LHCN-M2 (cell line): ENCODE measurements at places on chromosomes 2 and 18.

GRCh38 chr2:127067620-127068350, 39.2 kb downstream of the BIN1 start:
- DNase-seq: peak; percentile 41

GRCh38 chr2:43560231-43560547, 35.6 kb downstream of the THADA start:
- DNase-seq: no peak

GRCh38 chr18:79367989-79368388, 27.7 kb upstream of the NFATC1 start:
- no peak for DNase-seq

DNA sequence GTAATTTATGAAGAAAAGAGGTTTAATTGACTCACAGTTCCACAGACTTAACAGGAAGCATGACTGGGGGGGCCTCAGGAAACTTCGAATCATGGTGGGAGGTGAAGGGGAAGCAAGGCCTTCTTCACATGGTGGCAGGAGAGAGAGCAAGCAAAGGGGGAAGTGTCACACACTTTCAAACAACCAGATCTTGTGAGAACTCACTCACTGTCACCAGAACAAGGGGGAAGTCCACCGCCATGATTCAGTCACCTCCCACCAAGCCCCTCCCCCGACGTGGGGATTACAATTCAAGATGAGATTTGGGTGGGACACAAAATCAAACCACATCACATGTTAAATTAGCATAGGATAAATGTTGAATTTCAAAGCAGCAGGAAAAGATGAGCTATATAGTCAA, 56.2 kb downstream of the STRADB start:
- no peak for DNase-seq

- no peak for DNase-seq
These were observed 11.8 kb upstream of the DUSP2 start for GRCh38 chr2:96156926-96157648.

DNA sequence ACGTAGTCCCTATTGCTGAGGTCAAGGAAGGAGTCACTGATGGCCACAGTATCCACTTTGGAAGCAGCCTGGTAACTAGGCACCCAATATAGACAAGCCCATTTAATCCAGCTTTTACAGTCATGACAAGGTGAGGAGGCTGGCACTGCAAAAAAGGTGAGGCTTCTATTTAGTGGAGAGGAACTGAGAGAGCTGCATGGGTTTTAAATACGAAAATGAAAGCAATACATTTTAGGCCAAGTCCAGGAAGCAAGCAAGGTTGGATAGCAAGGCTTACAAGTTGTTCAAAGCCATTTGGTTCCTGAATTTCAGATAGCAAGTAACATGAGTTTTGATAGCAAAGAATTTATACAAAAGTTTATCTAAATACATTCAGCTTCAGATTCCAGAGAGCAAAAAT, 80.4 kb downstream of the SGPP2 start:
- DNase-seq: no peak

- DNase-seq: no peak
These were observed 57.4 kb upstream of the EPB41L3 start for GRCh38 chr18:5601188-5601624.

DNA sequence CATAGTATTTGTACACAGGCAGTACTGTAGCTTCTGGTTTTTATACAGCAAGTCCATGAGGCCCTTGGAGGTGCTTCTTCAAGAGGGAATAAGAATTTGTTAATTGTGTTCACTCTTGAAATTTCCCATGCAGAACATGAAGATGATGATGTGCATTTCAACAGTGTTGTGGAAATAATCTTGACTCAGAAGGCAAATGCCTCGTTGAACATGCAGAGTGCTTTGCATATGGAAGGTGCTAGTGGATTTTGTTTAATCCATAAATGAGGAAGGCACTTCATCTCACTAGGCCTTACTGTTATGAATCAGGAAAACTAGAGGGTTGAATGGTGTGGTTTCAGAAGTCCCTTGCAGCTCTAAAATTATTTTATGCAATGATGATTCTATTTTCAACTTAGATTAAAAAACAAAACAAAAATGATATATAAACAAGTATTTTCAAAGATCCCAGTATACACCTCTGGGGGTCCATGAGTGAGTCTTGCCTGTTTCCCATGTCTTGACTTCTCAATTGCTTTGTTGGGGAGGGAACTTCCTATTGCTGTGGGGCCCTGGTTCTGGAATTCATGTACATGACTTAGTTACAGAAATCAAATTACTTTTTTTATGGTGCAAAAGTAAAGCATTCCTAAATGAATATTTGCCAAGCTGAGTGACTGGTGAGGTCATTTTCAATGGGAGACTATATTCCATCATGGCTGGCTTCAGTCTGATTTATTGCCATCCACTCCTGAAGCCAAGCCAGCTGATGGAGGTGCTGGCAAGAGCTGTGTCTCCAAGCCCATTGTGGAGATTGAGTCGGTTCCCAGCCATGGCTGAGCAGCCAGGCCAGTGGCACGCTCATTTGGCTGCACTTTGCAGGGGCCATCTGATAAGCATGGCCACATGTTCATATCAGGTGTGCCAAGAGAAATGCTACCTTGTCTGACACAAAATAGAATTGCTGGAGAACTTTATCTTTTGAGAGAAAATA, 56.5 kb downstream of the MGAT5 start:
- no peak for DNase-seq

- no peak for DNase-seq
These were observed 1228.9 kb downstream of the CNTNAP5 start for GRCh38 chr2:125254010-125254409.

DNA sequence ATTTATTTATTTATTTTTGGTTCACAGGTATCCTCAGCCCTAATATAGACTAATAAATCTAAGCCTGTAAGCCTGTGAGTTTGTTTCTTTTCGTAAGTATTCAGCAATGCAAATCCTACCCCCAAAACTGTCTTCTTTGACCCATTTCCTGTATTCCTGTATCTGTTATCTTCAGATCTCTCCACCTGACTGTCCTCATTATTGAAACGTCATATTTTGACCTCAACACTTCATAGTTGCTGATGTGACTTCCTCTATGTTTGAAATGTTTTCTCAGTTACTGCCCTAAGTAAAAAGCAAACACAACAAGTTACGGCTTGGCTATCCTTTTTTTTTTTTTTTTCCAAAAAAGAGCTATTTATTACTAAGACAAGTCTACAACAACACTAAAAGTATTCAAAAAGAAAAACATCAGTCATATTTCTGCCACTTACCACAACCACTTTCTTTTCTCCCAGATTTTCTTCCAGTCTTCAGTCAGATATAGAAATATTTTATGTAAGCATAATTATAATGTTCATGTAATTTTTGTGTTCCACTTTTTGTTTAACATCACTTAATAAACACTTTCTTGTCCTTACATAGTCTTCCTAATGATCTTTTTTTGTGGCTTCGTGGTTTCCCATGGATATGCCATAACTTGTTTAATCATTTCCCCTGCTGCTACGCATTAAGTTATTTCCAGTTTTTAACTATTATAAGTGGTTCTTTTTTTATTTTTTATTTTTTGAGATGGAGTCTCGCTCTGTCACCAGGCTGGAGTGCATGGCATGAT, 45.0 kb upstream of the EML4 start:
- DNase-seq: no peak

DNA sequence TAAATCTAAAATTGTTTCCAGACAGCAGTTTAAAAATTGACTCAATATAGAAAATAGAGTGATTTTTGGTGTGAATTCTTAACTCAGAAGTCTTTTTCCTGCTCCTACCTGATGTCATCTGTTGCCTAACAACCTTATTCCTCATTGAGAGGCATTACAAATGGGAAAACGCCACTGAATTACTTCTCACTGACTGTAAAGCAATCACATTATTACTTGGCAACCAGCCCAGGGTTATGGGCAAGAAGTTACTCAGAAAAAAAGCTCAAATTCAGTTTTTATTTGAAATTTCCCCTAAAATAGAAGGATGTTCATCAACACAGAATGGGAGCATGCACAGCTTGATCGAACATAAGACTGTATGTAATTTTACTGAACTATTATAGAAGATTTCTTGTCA, 201.8 kb upstream of the GULP1 start:
- DNase-seq: peak; percentile 21

GRCh38 chr2:220051716-220052115, 424.3 kb downstream of the SLC4A3 start:
- no peak for DNase-seq

DNA sequence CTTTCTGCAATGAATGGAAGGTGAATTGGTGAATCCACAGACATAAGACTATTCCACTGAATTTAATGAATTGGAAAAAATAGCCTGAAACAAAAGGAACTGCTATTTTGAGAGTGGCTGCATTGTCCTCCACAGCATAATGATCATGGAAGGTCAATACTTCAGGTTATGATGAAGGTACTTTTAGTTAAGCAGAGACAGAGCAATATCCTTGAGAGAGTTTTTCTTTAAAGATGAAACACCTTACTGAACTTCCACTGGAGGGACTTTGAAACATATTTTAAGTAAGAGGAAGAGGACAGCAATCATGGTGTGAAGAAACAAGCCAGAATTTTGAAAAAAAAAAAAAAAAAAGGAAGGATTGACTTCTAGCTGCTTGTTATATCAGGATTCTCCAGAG, 68.8 kb upstream of the DPP10 start:
- no peak for DNase-seq

DNA sequence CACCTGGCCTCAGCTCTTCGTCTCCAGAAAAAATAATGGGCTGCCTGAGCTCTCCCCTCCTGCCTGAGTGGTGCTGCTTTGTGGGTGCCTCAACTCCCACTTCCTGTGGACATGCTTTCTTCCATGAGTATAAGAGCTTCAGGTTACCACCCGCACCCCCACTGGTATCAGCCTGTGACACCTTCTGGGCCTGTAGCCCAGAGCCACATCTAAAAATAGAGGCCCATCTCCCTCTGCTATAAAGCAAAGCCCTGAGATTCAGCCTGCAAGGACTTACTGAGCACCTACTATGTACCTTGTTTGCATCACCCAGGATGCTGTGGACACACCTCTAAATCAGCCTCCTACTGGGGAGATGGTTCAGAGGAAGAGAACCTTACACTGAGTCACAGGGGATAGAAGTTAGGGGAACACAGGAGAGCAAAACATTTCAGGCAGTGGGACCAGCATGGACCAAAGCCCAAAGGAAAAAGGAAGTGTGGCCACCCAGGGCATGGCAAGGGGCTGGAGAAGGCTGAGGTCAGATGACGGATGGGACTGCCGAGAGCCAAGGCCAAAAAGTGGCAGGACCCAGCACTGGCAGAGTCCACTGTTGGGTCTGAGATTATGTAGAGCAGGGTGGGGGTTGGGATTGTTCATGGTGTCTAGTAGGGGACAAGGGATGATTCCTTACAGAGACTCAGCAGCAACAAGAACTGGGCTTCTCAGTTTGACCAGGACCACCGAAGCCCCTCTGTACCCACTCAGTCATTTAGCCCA, 123.7 kb upstream of the PPP1CB start:
- DNase-seq: peak; percentile 72

DNA sequence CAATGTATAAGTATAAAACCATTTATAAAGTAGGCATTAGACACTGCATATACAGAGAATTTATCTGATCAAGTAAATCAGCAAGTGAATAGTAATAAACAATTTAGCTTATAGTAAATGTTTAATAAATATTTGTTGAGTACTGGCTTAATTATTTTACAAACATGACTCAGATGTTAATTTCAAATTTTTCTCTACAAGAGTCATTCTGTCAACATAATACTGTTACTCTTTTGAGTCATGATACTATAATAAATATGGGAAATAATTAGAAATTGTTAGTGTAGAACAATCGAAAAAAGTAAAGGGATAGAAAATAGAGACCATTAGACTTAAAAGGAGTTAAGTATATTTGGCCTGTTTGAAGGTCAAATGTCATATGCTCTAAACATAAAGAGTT, 133.6 kb upstream of the MC4R start:
- no peak for DNase-seq

- no peak for DNase-seq
These were observed 225.4 kb upstream of the SMAD2 start for GRCh38 chr18:48155856-48156255.

GRCh38 chr2:233901884-233902283, 15.3 kb upstream of the TRPM8 start:
- no peak for DNase-seq

GRCh38 chr2:215624423-215624829, 188.6 kb upstream of the FN1 start:
- peak; percentile 82 for DNase-seq

- no peak for DNase-seq
These were observed 520.9 kb upstream of the ID2 start for GRCh38 chr2:8160959-8161358.

GRCh38 chr2:16202266-16203020, 262.1 kb downstream of the MYCN start:
- no peak for DNase-seq

DNA sequence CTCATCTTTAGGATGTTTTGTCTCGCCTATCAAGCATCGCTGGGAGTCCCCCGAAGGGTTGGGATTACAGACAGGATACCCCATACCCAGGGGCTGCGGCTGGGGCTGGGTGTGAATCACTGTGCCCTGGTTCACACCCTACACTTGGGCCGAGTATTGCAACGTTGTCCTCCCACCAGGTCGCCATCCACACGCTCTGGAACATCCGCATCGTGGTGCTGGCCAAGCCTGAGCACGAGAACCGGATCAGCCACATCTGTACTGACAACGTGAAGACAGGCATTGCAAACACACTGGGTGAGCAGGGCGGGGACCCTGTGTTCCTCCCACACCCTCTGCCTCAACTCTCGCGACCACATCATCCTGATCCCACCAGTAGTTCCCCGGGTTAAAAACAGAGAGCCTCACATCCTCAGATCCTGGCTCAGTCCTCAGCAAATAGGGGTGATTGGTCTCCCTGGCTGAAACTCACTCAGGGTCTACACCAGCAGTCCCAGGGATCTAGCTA, 87.3 kb upstream of the ATG16L1 start:
- no peak for DNase-seq

GRCh38 chr18:73662421-73662820, 485.2 kb downstream of the FBXO15 start:
- no peak for DNase-seq

GRCh38 chr2:185745864-185746859, 7.6 kb downstream of the FSIP2 start:
- DNase-seq: no peak

DNA sequence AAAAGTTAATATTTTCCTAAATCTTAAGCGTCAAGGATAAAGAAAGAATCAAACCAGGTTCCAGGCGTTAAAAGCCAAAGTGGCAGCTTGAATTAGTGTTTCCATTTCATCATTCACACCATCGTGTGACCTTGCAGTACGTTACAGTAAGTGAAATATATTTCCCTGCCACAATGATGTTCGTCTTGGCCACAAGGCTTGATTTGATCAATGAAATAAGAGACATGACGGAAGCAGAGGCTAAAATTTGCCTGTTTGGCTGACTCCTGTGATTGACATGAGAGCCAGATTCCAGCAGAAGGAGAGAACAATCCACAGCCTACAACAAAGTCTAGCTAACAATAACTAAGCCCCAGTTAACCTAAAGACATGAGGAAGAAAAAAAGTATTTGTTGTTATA, 62.0 kb downstream of the ASXL2 start:
- no peak for DNase-seq

GRCh38 chr2:222946700-222947287, 86.0 kb downstream of the ACSL3 start:
- no peak for DNase-seq

GRCh38 chr2:210167227-210167626, 4.0 kb downstream of the KANSL1L start:
- no peak for DNase-seq

GRCh38 chr18:79380816-79381806, 14.6 kb upstream of the NFATC1 start:
- peak; percentile 19 for DNase-seq

GRCh38 chr18:32243358-32243757, 53.5 kb downstream of the MEP1B start:
- no peak for DNase-seq
